ENCODE measurements at places on chromosomes 2 and 18.

DNA sequence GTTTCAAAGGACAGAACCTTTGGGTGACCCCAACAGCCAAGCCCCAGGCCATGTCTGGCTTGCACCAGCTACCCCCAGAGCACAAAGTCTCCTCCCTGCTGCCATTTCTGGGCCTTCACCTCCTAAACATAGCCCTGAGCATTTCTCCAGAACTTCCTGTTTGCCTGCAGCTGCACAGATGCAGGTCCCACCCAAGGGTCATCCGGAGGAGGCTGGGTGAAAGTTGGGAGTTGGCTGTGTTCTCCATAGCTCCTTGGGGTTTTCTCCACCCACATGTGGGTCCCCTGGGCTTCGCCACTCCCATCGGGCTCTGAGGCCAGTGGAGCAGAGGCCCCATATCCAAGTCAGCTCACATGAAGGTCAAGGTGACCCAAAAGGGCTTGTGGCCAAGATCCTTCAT is 4.3 kb downstream of the TNP1 start:
- DNase-seq, result no peak

DNA sequence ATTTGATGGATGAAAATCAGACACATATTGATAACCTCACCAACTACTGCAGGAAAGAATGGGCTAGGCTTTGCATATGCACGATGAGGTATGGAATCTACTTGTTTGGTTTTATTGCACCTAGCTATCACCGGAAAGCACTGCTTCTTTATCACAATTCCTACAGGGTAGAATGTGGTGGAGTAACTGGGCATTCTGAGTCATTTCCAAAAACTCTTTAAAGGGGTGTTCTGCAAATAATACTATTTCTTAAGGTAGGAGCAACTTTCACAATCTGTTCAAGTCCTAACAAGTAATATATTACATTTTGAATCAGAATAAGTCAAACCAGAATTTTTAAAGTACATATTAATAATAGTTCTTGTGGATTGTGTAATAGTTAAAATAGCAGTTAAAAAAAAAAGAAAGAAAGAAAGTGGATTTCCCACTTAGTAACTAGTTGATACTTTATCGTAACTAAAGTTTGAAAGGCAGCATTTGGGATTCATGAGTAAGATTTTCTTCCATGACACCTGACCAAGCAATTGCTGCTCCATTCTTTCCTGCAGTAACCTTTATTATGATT is 40.5 kb downstream of the INO80C start:
- DNase-seq, result no peak

GRCh38 chr2:39641635-39642034 is 24.1 kb upstream of the TMEM178A start:
- DNase-seq, result no peak

DNA sequence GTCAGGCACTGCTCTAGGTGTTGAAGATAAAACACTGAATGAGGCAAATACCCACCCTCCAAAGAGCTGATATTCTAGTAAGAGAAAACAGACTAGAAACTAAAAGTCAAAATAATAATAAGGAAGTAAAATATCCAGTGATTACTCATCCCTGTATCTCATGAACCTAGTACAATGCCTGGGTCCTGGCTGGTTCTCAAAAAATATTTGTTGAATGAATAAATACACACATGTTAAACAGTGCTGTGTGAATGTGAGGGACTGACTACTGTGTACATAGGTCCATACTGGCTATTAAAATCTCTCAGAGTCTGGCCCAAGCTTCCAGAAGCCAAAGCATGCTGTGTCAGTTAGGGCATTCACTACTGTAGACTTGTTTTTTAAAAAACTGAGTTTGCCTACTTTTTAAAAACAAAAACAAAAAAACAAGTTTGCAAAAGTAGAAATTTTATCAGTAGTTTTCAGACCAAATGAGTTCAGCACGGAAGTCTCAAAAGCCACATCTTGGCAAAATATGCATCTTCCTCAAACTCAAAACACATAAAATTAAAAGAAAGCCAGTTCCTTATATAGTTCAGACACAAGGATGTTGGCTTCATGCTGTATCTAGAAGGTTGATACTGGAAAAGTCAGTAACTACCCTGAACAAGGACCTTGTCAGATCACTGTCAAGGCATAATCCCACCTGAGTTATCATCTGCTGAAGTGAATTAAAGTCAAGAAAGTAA is 136.2 kb downstream of the THADA start:
- no peak for DNase-seq

DNA sequence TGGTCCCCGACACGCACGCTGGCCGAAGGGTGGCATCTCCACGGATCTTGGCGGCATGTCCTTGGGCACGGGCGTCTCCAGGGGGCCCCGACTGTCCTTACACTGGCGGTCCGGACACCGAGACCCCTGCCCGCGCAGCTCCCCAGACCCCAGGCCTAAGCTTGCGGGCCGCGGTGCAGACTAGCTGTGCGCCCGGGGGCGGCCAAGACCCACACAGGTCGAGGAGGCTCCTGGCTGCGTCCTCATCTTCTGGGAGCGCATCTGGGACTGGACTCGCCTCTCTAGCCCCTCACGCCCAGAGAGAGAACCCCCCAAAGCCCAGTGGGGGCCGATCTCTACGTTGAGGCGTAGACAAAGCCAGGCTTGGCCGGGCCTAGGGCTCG is 475 bp upstream of the TWIST2 start:
- no peak for DNase-seq

DNA sequence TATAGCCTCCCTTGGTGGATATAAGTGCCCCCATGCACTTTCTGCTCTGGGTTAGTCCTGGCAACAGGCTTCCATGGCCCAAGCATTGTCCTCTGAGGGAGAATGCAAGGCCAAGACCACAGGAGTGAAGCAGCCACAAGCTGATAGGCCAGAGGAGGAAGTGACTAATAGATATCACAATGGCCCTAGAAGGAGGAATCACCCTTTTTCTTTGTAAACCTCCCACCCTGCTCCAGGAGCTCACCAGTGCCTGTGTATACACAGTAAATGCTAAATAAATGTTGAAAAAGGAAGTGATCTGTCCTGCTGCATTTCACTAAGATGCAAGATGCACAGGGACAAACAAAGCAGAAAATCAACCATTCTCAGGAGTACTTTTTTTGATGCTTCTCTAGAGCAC is 49.7 kb upstream of the ABCA12 start:
- no peak for DNase-seq

DNA sequence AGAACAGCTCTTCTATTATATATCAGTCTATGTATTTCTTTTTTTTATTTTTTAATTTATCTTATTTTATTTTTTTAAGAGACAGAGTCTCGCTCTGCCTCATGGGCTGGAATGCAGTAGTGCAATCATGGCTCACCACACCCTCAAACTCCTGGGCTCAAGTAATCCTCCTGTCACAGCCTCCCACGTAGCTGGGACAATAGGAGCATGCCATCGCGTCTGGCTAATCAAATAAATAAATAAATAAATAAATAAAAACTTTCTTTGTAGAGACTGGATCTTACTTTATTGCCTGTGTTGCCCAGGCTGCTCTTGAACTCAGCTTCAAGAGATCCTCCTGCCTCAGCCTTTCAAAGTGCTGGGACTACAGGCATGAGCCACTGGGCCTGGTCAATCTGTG is 117.0 kb downstream of the RBMS1 start:
- DNase-seq, result no peak

- no peak for DNase-seq
Measured at GRCh38 chr2:46200100-46200690, 97.0 kb upstream of the EPAS1 start.

- DNase-seq, result no peak
Measured at GRCh38 chr2:186739739-186740138, 45.9 kb downstream of the FAM171B start.

DNA sequence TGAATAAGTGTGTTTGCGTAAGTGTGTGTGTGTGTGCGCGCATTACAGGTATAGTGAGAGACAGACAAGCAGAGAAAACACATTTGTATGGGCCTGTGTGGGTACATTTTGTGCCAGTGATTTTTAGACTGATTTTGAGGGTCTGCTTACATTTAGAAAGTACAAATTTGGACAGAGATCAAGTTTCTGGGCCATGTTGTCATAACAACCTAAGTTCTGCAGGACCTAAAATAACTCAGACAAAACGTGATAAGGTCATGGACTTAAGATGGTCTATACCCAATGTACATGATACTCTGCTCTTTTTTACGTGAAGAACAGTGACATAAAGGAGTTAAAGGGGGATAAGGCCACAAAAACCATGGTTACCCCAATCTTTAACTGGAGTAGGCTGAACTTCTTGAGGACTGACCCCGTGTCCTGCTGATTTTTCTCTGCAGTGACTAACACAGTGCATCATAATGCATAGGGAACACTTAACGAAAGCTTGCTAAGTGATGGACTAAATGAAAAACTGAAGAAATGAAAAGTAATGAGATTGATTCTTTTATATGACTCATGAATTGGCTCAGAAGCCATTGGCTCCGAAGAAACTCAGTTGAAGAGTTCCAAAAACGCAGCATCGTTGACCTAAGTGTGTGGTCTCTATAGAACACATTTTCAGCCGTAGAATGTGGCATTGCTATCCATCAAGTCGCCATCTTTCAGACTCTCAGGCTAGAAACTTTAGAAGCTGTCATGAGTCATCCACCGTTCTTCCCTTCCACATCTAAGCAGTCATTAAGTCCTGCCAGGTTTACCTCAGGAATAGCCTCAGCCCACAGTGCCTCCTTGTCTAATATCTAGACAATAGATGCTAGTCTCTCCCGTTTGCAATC is 61.6 kb upstream of the NCOA1 start:
- DNase-seq, result no peak

DNA sequence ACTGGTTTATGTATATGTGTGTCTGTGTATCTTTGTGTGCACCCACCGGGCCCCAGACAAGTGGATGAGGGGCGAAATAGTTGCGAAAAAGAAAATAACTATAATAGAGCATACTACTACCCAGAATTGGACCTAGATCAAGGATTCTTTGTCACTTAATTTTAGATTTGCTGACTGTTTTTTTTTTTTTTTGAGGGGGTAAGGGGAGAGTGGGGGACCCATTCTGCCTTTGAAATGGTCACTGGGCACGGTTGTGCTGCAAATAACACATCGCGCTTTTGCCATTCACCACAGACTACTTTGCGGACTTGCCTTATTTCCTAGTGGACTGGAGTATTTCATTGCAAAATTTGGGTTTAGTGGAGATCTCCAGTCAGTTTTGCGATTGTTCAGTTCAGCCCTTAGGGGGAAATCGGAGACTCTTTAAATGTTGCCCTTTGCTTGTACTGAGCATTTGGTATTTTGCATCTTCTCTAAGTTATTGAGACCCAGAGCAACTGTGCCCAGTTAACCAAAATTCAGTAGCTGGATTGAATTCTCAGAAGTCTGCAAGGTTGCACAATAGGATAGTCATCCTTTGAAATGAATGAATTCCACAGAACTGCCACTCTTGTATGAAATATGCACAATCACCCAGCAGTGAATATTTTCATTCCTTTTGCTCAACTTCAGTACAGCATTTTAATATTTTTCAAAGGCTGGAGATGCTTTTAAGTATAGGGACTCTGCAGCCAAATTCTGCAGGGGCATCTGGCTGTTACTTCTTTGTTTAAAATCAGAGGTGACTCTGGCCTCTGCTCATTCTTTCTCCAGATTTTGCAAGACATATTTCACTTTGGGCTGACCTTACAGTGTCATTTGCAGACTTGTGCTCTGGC is 2.9 kb downstream of the TRIB2 start:
- no peak for DNase-seq

DNA sequence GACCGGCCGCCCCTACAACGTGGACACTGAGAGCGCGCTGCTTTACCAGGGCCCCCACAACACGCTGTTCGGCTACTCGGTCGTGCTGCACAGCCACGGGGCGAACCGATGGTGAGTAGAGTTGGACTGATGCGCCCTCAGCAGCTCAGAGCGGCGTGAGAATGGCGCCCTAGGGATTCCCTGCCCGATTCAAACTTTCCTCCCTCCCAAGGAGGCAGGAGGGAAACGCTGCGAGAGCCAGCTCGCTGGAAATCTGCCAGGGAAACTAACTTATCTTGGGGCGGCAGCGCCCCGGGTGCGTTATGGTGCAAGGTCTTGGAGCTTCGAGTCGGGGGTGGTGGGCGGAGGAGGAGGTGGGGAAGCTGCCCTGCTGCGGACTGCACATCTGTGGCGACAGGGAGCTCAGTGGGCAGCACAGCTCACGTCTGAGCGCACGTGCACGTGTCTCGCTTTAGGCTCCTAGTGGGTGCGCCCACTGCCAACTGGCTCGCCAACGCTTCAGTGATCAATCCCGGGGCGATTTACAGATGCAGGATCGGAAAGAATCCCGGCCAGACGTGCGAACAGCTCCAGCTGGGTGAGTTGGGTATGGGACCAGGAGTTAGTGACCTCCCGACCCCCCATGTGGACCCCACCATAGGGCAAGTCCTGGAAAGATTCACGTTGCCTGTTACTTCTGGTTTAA is 697 bp downstream of the ITGA4 start:
- DNase-seq, result no peak

- DNase-seq, result no peak
Measured at GRCh38 chr2:55231546-55232083, 478 bp downstream of the CLHC1 start.

Measured in NCI-H1417 treated with DMSO at 0.1 percent for 48 hours (cell line).